ENCODE measurements at places on chromosomes 11 and 22. TPM values are rescaled to one million over a fixed set of nuclear protein-coding genes. Genes with fewer than 3 reads are reported as not detected.

BUD13 gene
- total RNA-seq = 19.8 TPM

DEFB131B gene
- total RNA-seq = not detected

SPI1 gene
- 12.5 TPM for total RNA-seq

CARNS1 gene
- 4.2 TPM for total RNA-seq

MFRP gene
- 0.16 TPM for total RNA-seq

PKDREJ gene
- not detected for total RNA-seq

ANO1 gene
- 95.0 TPM for total RNA-seq
